ENCODE measurements at places on chromosomes 7 and 10.

GRCh38 chr7:159172400-159172799 lies 27.7 kb upstream of the VIPR2 start:
- no peak for DNase-seq

DNA sequence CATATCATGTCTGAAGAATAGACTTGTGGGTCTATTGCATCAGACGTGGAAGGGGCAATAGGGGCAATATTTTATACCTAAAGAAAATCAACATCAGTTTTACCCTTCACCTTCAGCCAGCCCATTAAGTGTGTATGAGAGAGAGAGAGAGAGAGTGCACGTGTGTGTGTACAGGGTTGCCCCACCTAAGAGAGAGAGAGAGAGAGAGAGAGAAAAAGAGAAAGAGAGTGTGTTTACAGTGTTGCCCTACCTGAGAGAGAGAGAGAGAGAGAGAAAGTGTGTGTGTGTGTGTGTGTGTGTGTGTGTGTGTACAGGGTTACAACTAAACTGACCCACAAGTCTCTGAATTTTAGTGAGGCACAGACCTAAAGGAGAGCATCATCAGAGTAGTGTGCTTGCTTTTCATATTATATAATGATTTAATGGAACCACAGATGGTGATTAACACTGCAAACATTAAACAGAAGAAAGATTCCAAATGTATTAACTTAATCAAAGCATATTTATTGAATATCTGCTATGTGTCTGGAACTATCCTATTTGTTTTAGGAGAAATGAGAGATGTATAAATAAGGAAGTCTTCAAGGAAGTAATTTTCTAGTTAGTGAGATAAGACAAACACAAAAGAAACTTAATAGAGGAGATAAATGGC lies 66.8 kb downstream of the CD36 start:
- DNase-seq, result no peak

- no peak for DNase-seq
These were observed 12.8 kb downstream of the CDHR3 start for GRCh38 chr7:105975770-105976417.

DNA sequence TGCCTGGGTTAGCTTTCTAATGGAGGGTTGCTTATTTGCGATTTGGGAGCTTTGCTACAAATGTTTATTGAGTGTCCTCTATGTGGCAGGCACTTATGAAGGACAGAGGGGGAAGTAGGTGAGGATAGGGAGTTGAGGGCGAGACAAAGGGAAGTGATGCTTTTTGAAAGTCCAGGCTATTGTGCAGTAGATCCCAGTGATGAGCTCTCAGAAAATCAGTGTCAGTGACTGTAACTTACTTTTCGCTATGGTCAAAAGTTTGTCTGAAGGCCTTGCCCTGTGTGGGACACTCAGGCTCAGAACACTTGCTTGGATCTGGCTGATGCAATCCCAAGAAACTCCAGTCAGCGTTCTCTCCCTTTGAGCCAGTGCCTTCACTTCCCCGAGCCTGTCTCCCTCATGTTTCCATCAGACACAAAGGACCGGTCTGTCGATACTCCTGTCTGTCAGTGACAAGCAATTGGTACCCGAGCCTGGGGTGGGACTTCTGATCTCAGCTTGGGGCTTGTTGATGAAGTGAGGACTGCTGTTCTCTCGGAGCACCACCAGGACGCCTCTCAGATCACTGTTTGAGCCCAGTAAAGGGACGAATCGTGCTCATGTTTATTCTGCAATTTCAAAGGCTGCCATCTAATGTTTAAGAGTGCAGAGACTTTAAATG lies 63.1 kb upstream of the SORCS3 start:
- no peak for DNase-seq

DNA sequence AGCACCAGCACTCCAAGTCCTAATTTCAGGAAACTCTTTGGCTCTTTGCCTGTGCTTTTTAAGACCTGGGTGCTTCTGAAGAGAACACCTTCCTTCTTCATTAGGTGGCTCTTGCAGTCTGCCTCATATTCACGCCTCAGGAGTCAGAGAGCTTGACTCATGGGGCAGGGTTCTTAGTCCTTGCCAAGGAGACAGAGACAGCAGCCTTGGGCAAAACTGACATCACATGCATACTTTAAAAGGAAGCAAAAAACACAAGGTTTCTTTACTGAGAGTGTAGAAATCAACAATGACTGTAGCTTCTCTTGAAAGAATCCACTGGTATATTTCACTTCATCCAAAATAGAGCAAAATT lies 780.6 kb downstream of the INHBA start:
- no peak for DNase-seq

DNA sequence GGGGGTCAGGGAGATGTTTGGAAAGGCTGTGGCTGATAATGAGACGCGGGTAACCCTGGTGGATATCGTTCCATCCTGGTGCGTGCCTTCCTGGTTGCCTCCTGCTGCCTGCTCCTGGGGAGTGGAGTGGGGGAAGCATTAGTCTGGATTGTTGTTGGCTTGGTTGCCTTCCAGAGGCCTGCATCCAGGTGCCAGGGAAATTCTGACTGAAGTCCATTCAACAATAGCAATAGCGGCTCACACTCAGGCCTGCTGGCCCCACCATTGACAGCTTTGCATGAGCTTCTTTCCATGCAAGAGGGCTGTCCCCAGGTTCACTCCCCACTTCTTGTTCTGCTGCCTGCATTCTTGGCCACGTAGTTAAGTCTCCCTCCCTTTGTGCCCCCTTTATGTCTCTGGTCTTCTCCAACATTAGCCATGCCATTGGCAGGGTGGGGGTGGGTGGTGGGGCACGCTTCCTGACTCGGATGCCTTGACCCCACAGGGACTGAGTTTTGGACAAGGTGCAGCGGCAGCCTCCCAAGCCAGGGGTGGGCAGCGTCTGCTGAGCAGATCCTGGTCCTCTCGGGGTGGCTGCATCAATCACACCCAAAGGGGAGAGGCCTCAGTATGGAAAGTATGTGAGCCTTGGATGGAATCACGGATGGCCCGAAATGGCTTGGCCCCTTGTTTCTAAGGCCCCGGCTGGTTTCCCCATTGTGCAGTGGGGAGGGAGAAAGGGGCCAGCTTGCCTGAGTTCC lies 150.2 kb downstream of the GRK5 start:
- no peak for DNase-seq

- DNase-seq, result no peak
These were observed 308.2 kb downstream of the AUTS2 start for GRCh38 chr7:69906283-69906995.

DNA sequence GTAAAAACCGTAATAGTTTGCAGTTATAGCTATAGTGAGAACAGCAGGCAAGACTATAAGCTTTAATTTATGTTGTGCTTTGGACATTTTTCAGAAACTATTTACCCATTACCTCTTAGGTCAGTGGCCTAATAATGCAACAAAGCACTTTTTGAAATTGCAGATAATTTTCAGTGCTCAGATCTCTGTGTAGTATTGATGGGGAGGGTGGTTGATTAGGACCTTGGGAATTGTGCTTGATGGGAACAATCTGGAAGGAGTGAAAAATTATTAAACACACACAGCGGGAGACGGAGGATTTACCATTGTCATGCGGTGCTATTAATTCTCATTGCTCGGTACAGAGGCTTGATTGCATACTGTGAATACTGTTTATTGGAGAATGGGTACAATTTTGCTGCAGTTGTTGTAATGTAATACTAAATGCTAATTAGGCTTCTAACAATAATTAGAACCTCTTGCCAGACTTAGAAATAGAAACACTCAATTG lies 304.8 kb downstream of the LRMDA start:
- no peak for DNase-seq

GRCh38 chr10:125141150-125141859 lies 19.1 kb downstream of the CTBP2 start:
- no peak for DNase-seq

DNA sequence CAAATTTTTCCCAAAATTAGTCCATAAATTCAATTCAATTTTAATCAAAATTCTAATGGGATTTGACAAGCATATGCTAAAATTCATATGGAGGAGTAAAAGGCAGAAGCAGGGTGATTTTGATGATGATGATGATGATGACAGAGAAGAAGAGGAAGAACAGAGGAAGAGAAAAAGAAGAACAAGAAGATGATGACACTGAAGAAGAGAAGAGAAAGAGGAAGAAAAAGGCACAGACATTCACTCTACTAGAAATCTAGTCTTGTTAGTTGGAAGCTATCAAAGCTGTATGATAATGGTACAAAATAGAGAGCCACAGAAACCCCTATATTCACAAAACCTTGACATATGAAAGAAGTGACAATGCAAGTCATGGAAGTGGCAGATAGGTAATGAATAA lies 157.9 kb downstream of the ELMO1 start:
- no peak for DNase-seq

- no peak for DNase-seq
These were observed 7.4 kb downstream of the MAT1A start for GRCh38 chr10:80281784-80282765.

DNA sequence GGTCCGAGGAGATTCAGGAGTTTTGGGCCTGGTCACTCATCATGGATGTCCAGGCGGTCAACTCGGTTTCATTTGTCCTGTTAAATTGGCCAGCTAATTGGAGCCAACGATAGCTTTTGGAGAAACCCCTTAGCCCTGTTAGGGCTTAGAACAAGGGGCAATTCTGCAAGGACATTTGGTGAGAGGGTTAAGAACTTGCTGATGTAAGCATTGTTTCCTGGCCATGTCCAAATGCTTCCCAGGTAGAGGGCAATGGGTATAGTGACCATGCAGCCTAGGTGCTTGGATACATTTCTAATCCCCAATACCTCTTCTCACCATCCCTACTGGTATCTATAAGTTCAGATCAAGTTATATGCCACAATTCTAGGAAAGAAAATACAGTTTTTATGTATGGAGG lies 131.5 kb downstream of the RPS24 start:
- no peak for DNase-seq

- no peak for DNase-seq
These were observed 3.2 kb upstream of the CSGALNACT2 start for GRCh38 chr10:43135064-43135463.

DNA sequence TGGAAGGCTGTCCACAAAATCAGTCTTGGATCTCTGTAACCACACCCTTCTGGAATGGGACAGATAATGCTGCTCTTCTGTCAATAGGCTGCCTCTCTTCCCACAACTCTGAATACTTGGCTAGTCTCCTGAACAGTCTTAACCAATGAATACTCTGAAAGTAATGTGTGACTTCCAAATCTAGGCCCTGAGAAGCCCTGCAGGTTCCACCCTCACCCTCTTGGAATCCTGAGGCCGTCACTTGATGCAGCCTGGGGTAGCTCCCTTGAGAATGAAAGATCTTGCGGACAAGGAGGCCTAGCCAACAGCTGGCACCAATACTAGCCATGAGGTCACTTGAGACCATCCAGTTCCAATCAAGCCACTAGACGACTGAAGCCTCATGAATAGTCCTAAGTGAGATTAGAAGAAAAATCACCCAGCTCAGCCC lies 109.2 kb downstream of the ARHGAP12 start:
- peak; percentile 5 for DNase-seq

GRCh38 chr7:142528608-142529408 lies 220.5 kb upstream of the PRSS1 start:
- DNase-seq, result no peak

- no peak for DNase-seq
These were observed at the start of gene NEURL1 for GRCh38 chr10:103493362-103493915. Gene NEURL1, plus strand, starts transcription at chr10:103493705. Its CDS starts 683 bp downstream, at chr10:103494388.

GRCh38 chr7:89987665-89988064 lies 166.6 kb upstream of the STEAP1 start:
- no peak for DNase-seq

DNA sequence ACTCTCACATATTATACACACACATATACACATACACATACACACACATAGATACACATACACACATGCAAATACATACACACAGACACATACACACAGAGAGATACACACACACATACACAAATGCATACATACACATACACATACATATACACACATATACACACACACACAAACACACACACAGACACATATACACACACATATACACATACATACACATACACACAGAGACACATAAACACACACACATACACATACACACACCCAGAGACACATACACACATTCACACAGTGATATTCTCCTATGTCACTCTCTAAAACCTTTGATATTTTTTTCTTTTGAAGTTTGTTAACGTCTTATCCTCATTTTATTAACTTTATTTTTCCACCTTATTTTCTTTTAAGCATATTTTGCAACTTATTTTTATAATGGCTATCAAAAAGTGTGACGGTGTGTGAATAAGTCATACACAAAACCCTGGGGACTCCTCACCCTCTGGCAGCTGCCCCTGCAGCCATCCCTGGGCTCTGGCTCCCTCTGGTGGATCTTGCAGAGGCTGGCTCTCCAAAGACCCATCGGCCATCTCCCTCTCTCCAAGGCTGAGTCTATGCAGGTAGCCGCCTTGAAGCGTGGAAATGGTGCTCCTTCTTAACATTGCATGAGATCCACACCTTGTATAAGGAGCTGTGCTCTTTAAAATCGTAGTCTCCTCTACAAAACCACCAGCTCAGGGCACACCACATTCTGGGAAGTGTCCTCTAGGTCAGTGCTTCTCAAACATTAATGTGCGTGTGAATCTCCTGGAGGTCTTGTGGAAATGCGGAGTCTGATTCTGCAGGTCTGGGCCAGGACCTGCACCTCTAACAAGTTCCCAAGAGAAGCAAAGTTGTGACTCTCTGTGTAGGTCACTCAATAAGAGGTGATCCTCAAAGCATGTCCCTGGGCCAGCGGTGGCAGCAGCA lies 4.1 kb upstream of the C10orf120 start:
- DNase-seq, result peak; percentile 74

GRCh38 chr7:128137181-128137580 lies 103.9 kb upstream of the LEP start:
- no peak for DNase-seq

GRCh38 chr7:42359946-42360345 lies 122.9 kb upstream of the GLI3 start:
- DNase-seq, result no peak

DNA sequence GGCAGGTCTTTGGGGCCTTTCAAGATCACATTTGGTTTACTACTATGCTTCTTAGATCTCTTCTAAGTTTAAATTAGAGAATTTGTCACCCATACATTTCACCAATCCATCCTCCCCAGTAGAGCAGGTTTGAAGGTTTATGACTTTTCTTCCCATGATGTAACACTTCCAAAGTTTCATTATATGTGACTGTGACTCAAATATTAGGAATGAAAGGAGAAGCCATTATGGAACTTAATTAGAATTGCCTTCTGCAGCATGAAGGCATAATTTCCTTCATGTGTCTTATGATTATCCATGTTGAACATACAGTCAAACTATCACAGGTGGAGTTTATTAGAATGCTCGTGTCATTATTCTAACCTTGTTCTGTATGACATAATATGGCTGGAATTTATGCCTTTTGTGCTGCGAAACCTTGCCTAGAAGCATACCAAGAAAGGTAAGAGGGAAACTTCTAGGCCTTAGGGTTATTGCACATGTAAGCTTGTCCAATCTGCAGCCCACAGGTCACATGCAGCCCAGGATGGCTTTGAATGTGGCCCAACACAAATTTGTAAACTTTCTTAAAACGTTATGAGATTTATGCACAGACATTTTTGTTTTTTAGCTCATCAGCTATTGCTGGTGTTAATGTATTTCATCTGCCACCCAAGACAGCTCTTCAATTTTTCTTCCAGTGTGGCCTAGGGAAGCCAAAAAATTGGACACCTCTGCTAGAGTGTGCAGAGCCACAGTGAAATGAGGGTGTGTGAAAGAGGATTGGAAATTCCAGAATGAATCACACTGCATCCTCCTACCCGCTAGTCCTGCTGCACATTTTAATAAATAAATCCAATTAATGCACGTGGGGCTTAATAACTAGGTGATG lies 133.6 kb downstream of the TMEM26 start:
- DNase-seq, result no peak

Data from WERI-Rb-1 (cell line).